ENCODE measurements at places on chromosomes 3 and 15.

DNA sequence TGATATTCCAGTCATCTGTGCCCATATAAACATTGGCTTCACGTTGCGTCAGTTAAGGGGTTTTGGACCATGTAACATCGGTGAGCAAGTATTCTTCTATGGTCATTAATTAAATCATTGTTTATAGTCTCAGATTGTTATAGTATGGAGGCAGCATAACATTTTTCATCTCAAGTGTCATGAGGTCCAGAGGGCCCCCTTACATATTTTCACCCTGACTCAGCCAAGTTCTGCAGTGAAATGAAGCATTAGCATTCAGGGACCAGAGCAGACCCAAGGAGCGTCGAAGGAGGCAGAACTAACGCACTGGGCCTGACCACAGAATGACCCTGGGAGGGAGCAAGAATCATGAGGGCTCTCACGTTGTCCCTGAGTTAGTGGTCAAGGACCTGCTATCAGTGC is 171.5 kb downstream of the LRTM1 start:
- DNase-seq = no peak

GRCh38 chr15:52717924-52718323 is 38.7 kb upstream of the ATOSA start:
- no peak for DNase-seq

DNA sequence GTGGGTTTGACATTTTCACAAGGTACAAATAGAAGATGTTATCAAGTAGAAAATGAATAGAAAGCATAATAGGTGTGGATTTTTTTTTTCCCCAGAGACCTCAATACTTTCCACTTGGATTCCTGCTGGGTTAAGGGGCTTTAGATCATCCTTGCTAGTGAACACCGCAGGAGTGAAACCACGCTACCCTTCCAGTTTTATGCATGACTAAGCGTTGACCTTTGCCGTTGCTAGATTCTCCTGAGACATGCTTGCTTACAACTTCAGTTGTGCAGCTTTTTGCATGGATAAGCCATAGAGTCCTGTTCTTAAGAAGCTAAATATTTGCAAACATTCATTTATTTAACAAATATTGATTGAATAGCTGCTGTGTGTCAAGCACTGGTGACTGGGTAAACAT is 299.7 kb upstream of the LMCD1 start:
- DNase-seq = no peak

DNA sequence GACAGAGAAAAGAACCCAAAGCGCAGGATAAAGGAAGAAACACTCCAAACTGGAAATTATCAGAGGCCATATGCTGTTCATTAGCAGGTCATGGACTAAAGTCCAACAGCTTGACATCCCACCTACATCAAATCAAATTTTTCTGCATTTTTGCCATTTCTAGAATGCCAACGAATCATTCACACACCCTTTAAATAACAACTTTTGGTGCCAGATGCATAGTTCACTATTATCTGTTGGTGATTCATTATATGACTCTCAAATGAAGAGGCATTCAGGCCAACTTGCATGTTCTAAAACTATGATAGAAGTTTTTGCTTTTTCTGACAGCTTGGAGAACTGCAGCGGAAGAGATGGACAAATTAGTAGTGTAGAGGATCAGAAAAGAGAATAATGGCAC is 529.8 kb upstream of the NAALADL2 start:
- no peak for DNase-seq

DNA sequence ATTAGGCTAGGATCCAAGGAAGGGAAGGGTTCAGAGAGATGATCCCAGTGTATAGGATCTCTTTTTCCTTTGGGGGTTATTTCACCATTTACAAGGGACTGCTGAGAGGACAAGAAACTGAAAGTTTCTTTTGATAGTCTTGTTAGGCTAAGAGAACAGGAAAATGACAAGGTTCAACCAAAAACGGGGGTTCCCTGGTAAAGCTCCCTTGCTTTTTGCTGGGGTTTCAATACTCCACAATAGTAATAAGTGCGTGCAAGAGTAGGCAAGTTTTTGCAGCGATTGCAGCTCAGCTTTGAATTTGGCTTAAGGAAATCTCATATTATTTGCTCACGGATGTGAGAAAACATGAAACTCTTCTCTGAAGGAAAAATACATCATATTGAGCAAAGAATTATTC is 18.8 kb upstream of the SUSD5 start:
- DNase-seq = no peak

GRCh38 chr3:138726946-138727730 is 107.6 kb downstream of the PIK3CB start:
- DNase-seq = no peak

GRCh38 chr3:9730657-9731205 is 804 bp upstream of the BRPF1 start:
- no peak for DNase-seq
